ENCODE measurements at places on chromosomes 2 and 18.

DNA sequence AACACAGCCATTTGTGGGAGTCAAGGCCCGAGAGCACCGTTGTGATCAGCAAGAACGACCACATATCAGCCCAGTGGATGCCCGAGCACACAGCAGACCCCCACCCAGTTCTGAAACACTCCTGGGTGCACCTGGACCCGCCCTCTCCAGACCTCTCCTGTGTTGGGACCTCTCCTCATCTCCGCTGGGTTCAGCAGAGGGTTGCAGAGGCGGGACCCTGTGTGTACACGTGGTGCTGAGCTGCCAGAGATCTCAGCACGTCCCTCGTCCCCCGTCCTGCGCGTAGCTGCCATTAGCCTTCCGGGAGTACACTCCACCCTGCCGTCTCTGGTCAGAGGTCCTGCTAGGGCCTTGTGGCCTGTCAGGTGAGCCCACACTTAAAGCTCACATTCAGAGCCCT, 51.7 kb downstream of the ADI1 start:
- DNase-seq, result no peak

DNA sequence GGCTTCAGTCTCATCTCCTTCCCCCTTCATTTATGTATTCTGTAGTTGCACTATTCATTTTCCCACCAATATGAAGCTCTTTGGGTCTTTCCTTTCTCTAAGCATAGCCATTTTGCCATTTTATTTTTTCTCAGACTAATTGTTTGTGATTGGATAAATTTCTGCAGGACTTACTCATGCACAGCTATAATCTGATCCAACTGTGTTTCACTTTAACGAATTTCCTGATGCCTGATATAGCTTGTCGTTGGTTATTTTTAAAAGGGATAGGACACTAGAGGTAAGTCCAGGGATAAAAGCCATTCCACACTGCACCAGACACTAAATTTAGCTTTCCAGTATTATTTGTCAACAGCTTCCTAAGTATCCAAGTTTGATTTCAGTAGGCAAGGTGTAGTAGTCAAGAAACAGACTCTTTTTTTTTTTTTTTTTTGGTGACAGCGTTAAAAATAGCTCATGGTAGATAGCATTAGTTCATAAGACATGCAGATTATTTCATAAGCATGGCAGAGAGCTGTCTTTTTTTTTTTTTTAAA, 17.4 kb downstream of the ASB18 start:
- DNase-seq, result no peak

- DNase-seq, result no peak
Observed at GRCh38 chr18:77132369-77133050, at the start of gene MBP. Gene MBP, minus strand, starts transcription at chr18:77132783. Its CDS starts 27,522 bp downstream, at chr18:77105261.

- DNase-seq, result peak; percentile 57
Observed at GRCh38 chr2:240149943-240150784, 9.7 kb upstream of the OTOS start.

DNA sequence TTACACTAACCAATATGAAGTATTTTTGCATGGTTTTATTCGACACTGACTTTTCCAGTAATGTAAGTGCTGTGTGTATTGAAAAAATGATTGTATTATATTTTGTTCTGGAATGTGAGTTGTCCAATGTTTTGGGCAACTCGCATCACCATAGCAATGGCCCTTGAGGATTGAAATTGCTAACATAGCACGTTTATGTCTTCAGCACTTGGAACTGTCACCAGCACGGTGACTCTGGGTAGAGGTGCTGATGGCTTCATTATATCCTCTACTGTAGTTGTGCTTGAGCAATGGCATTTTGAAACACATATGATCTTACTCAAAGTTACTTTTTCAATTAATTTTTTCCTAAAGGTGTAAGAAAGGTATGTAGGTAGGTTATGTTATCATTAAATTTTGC, 271.5 kb downstream of the ACTR3 start:
- DNase-seq, result no peak

- DNase-seq, result no peak
Observed at GRCh38 chr2:98378901-98379300, 32.6 kb downstream of the CNGA3 start.

DNA sequence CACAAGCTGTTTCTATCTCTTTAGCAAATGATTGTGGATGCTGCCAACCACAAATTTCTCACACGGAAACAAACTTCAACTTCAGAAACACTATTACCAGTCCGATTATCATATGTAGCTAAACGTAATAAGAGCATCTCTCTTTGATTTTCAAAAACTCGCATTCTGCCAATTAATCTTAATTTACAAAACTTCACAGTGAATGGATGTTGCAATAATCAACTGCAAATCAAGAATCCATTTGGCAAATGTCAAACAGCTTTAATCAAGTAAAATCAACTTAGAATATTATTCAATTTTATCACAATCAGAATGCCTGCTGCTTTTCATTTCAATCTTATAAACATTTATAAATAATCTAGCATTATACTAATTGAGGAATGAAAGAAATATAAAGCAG, 54.2 kb downstream of the DTNB start:
- DNase-seq, result no peak

DNA sequence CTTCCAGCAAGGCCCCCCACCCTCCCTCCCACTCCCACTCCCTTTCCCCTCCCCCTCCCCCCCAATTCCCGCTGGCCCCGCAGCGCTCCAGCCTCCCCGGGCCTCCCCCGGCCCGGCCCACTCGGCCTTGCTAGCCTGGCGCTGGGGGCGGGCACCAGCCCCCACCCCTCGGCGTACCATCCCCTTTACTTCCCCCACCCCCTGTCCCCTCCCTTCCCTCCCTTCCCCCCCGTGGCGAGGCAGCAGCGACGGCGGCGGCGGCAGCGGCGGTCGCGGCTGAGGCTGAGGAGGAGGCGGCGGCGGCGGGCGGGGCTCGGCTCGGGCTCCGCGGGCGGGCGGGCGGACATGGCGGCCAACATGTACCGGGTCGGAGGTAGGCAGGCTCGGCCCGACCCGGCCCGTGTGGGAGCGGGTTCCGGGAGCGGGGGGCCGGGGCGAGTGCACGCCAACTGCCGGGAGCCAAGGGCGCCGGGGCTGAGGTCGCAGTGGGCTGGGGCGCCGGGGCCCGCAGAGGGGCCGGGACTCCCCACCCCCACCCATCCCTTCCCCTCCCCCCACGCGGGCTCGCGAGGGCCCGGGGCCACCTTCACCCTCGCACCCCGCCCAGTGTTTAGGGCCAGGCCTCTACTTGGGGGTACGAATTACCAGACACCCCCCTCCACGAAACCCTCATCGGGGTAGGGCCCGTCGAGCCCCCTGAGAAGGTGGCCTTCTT, at the start of gene MTA3:
MTA3 (plus strand) TSS at position 232 of the 715 bp plus-strand sequence; CDS start at position 346, 114 bp downstream.
- DNase-seq, result peak; percentile 20

DNA sequence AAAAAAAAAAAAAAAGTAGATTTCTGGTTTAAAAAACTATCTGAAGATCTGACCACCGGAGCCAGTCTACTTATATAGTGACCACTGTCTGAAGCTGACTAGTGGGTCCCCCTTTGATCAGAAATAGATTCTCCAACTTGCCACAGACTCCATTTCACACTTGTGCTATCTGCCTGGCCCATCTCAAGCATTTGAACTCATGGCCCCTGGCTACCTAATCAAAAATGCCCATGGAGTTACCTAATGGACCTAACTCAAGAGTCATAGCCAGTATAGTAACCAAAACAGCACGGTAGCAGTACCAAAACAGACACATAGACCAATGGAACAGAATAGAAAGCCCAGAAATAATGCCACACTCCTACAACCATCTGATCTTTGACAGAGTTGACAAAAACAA, 17.0 kb upstream of the ATL2 start:
- no peak for DNase-seq

DNA sequence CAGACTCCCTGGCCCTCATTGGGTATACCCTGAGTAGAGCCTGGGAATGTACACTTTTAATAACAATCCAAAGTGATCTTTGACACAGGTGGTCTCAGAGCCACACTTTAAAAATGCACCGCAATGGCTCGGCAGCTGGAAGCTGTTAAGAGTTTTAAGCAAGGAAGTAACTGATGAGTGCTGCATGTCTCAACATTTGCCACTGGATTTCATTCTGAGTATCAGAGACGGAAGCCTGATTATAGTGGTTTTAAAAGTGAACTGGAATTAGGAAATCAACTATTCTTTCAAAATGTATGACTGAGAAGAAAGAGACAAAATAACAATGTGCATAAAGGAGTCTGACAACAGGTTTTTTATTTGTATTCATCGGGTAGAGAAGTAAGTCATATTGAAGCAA, 7.5 kb downstream of the MBOAT2 start:
- no peak for DNase-seq

- no peak for DNase-seq
Observed at GRCh38 chr2:106833256-106833655, 52.7 kb downstream of the ST6GAL2 start.

DNA sequence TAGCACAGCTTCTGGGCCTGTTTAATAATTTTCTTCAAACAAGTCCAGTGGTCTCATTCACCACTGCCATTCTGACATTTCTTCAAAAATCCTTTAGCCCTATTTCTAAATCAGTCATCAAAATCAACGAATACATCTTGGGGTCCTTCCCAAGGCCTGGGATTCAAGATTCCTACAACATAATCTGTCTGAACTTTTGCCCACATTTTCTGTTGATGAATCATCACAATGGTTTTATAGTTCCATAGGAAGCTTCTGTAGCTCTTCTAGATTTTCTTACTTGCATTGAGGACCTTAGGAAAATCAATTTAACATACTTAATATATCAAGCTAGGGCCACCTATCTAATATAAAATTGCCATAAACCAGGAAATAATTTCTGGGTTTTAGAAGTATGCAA, 811.8 kb upstream of the ACVR2A start:
- DNase-seq, result no peak

- no peak for DNase-seq
Observed at GRCh38 chr18:11859903-11860407, 8.7 kb downstream of the CHMP1B start.

DNA sequence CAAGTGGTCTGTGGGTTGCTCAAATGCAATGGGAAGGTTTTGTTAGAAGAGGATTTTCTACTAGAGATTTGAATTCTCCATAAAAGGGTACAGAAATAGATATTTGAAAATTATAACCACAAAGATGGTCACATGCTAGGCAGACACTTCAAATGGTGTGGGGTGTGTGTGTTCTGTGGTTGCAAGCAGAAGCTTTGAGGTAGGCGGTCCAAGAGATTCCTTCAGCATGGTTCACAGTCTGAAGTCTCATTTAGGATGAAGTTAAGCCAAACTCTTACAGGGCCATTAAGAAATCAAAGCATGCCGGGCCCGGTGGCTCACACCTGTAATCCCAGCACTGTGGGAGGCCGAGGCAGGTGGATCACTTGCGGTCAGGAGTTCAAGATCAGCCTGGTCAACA, 38.3 kb upstream of the RMDN2 start:
- DNase-seq, result no peak

DNA sequence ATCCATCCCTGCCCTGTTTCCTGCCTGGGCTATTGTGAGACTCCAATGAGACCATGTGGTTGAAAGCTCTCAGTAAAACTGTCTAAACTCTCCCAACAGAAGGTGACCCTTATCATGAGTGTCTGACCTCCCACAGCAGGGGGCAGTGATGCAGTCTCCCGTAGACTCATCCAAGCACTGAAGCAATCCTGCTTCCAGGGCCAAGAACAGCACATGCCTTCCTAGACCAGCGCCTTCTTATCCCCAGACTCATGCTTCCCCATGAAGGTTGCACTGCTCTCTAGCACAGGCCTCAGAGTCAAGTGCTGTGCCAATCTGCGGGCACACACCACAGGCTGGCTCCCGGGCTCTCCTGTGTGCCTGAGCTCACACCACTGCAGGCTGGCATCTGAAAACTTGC, 112.3 kb downstream of the TNS1 start:
- DNase-seq, result no peak

All from cerebellar cortex (tissue), 1 donor.